ENCODE measurements at places on chromosomes 5 and 9. TPM values are rescaled to one million over a fixed set of nuclear protein-coding genes. Genes with fewer than 3 reads are reported as not detected.
A peak's percentile ranks its signal among the peaks of the same experiment; 100 is the strongest.

DNA sequence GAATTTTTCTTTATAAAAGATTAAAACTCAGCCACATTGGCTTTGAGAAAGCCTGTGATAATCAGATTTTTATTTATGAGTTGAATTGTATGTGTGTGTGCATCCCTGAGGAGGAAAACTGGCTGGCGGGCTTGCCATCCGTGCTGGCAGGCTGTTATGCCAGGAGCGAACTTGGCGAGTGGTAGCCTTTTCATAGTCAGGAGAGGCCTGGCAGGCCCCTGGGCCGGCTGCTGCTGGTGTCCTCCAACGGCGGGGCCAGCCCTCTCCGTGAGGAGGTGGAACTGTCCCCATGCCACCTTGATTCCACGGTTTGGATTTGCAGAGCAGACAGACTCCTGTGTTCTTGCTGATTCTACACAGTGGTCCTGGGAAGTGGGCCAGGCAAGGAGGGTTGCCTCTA is 43.3 kb downstream of the ZNF618 start:
- no peak for DNase-seq

Gene DOLPP1
- total RNA-seq = 3.3 TPM

DNA sequence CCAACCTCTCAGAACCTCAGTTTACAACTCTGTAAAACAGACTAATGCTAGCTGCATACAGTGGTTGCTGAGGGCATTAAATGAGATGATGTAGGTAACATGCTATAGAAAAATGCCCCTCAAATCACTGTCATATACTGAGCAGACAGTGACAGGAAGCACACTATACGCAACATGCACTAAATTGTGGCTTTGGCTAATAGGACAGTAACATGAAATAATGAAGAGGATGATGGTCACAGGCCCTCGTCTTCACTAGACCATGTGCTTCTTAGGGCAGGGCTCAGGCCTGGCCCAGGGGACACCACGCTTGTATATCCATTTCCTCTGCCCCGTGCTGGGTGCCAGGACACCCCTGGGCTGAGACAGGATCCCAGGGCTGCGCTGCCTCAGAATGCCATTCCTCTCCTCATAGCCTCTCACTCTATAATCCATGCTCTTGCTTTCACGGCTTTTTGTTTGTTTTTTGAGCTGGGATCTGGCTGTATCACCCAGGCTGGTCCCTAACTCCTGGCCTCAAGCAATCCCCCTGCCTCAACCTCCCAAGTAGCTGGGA is 18.9 kb downstream of the CSF1R start:
- no peak for DNase-seq

DNA sequence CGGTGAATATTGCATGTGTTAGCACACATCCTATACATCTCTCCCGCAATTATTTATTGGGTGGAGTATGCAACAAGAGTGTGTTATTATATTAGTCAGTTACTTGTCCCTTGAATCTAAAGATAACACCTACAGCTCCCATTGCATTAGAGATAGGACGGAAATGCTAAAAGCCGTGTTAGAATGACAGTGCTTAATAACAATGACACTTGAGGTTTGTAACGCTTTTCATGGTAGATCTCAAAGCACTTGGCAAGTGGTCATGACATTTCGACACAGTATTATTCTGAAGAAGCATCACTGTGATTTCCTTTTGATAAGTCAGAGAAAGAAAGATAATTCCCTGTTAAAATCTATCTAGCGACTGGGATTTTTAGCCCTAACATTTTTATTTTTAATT is 33.4 kb upstream of the TRIO start:
- no peak for DNase-seq

Gene BASP1
- 38.7 TPM for total RNA-seq

- no peak for DNase-seq
Measured at GRCh38 chr9:90061187-90061586, 456.4 kb downstream of the GADD45G start.

DNA sequence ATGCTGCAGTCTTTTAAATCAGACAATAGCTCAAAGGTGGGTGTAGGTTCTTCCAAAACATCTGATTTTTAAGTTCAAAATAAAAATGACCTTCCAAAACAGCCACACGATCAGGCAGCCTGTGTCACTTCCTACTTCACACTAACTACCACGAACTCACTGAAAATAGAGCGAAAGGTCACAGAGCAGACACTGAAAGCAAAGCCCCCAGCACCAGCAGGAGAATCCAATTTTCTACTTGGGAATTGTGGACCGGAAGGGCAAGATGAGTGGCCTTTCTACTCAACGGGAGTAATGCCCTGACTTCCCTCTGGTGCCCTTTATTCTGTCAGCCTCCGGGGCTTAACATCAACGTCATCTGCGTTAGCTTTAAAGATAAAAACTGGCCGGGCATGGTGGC is 107.8 kb upstream of the FAM120A start:
- DNase-seq = no peak

- DNase-seq = no peak
Measured at GRCh38 chr5:130836729-130837649, 328.1 kb downstream of the HINT1 start.

Gene SPINK5
- 0.12 TPM for total RNA-seq

GRCh38 chr9:81079055-81079454 is 610.3 kb downstream of the TLE1 start:
- DNase-seq = no peak

DNA sequence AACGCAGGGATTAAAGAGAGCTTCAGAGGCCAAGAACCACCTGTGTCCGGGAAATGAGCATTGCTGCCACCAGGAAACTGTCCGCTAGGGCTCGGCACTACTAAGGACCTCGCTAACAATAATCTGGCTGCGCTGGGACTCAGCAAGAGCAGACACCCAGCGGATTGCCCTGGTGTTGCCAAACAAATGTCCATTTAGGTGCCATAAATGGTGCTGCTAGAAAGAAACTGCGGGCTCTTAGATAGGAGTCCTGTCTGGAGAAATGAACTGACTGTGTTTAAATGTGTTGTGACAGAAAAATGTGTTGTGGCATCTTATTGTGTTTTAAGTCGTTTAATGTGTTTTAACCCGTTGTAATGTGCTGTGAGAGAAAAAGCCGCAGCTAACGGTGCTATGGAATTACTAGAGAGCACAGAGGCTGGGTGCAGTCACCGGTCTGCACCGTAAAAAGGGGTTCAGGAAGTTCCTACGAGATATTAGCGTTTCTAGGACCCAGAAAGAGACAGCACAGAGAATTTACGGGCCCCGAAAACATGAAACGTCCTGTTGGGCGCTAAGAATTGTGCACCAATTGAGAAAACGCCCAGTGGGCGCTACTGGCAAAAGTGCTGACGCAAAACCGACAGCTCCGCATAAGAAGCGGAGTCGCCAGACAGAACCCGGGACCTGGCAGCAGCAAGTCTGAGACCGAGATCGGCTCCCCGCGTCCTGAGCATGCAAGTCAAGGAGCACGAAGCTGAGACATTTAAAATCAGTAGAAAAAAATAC is 90.6 kb downstream of the ANXA2R start:
- no peak for DNase-seq

DNA sequence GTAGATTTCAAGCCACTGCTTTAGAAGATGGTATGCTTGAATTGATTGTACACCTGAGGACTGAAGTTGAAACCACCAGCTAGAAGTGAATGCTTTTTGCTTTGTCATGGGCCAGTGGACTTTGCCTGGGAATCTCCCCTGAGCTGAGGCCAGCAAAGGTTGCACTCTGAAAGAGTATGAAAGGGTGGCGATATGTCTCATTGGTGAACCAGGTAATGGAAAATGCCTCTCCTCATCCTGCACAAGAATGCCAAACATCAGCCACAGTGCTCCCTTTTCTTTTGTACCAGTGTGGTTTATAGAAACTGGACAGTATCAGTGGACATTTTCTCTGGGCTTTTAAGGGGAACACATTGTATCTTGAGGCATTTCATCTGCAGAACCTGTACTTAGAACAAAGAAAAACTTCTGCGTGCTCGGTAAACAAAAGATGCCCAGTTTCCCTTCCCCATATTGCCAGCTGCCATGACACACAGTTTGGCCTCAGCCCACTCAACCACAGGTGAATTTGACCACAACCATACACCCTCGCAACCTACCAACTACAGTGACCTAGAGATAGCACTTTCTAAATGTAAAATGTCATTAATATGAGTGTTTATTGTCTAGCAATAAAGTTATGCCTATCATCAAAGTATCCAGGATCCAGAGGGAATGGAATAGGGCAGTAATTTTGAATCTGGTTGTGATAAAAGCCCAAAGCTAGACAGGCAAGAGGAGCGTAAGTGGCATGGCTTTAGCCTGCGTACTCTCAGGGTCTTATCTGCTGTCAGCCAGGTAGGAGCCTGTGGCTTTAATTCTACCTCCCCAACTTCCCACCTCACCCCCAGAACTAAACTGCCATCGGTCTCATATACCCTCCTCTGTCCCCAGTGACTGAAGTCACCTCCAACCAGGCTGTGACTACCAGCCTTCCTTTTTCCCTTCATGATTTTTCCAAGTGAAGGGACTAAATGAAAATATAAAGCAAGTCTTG is 79.5 kb upstream of the LHFPL2 start:
- no peak for DNase-seq

Gene CCNI2
- not detected for total RNA-seq

Gene CORO2A
- total RNA-seq = 3.7 TPM

- DNase-seq = no peak
Measured at GRCh38 chr5:137336565-137337120, 162.5 kb downstream of the SPOCK1 start.

DNA sequence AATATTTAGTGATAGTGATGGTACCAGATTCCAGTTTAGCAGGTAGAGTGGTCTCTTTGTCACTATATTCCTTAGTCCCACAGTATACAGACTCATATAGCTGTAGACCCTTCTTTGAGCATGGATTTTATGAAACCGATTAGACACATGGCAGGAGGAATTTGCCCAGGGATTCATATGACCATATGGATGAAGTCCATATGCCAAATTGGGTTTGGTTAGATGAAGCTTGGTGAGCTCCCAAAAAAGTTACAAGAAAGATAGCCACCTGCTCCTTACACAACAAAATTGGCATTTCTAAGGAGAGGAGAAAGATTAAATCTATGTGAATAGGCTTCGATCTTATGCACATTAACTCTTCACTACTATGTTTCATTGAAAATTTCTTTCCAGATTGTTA is 211.4 kb downstream of the CWC27 start:
- DNase-seq = no peak

Gene NDUFB6
- 42.5 TPM for total RNA-seq

Gene IFNA13
- not detected for total RNA-seq

GRCh38 chr9:34558919-34559623 is 30.5 kb downstream of the CNTFR start:
- peak; percentile 32 for DNase-seq

Gene IRX2
- not detected for total RNA-seq
